Right ventricle myocardium superior (tissue), 1 donor: ENCODE measurements at places on chromosomes 1 and 21. TPM values are rescaled to one million over a fixed set of nuclear protein-coding genes. Genes with fewer than 3 reads are reported as not detected.

DNA sequence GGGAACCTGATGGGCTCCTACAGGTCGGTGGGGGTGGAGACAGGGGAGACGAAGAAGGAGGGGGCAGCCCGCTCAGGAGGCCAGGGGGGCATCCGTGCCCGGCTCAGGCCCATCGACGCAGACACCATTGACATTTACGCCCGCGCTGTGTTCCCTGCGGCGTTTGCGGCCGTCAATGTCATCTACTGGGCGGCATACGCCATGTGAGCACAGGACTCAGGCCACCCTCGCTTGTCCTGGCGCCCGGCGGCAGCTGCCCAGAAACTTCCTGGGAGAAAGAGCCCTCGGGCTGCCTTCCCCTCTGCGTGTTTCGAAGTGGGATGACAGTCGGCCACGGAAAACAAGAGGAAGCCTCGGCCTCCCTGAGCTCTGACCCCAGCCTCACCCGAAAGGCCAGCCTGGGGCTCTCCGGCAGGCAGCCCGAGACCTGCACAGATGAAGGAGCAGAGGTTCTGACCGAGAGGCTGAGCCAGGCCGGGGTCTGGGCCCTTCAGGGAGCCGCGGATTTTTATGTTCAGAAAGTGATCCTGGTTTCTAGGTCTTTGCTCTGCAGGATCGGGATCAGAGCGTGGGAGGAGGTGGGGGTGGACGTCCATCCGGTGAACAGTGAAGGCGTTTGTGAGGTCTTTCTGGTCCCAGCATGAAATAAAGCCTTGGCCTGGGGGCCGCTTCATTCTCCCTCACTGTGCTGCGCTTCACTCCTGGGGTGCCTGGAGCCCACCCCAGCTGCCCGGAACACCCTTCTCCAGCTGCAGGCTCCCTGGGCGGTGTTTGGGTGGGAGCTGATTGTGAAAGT lies 11.1 kb downstream of the GABRD start:
- no peak for DNase-seq

DNA sequence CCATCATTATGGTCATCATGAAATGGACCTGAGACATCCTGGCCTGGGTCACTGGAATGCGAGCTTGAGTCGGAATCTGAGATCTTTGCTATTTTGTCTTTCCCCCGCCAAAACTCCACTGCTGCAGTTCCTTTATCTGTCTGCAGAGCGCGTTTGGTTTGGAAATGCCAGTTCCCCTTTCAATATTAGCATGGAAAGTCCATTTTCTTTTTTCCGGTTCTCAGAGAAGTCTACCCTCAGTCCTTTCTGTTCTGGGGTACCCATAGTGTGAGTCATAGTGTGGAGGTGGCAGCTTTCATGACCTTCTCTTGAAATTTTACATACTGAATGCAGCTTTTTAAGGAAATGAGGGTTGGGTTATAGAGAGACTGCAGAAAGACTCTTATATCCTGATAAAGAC lies 14.6 kb downstream of the CACNA1E start:
- no peak for DNase-seq

DNA sequence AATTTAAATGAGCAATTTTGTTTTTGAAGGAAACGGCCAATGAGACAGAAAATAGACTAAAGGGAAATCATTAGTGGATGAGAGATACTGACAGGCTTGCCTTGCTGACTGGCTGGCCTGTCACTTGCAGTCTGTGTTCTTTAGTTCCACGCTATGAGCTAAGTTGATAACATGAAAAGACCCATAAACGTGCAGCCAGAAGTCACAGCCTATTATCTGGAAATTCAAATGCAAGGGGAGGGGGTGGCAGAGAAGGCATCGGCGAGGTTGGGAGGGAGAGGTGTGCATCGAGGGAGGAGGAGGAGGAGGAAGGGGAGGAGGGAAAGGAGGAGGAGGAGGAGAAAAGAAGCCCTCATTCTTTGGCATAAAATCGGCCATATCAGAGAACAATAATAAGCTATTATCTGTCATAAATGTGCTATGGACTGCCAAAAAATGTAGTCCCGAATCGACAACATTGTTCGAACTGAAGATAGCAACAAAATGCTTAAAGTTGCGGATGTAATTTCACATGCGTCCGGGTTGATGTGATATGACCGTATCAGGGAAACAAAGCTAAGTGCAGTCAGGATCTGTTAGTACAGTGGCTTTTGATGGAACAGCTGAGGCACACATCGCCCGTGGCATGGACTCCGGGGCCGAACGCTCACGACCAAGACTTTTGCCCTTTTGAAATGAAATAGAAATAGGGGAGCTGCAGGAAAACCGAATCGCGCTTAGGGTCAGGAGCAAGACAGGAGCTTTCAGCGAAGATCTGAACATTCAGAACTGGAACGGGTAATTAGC lies 11.6 kb upstream of the BARHL2 start:
- no peak for DNase-seq

- DNase-seq, result no peak
These were observed 49.5 kb downstream of the TRIM11 start for GRCh38 chr1:228356897-228357680.

Gene ERICH3
- total RNA-seq, result not detected

GRCh38 chr1:244439391-244440032 lies 12.2 kb downstream of the ADSS2 start:
- DNase-seq, result no peak

DNA sequence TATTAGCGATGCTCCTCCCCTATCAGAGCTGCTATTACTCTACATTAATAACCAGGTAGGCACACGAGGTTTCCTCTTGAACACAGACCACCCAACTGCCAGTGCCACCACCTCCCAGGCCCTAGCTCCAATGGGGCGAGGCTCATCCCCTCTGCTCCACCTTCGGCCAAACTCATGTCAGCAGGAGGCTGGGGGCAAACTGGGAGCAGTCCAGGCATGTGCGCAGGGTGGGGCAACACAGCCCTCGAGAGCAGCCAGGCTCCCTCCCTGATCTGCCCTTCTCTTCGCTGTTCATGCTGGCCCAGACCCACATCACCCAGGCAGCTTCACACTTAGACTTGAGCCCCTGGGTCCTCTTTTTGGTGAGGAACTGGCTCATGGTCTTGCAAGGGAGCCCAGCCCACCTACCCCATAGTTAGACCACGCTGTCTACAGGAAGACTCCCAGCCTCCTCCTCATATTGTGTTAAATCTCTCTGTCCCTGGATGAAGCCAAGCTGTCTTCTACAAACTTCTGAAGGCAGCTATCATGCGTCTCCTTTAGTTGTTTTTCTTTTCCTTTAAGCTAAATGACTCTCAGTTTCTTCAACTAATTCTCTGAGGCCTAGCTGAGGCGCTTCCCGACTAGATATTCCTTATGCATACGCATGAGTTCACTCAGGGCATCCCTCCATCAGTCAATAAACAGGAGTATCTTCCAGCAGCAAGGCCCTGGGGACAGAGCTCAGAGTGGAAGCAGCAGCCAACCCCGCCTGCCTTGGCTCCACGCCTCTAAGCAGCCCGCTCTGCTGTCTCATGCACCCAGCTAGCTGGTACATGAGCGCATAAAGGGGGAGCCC lies 12.0 kb downstream of the TMEM9 start:
- peak; percentile 83 for DNase-seq

Gene LENEP
- total RNA-seq, result not detected

DNA sequence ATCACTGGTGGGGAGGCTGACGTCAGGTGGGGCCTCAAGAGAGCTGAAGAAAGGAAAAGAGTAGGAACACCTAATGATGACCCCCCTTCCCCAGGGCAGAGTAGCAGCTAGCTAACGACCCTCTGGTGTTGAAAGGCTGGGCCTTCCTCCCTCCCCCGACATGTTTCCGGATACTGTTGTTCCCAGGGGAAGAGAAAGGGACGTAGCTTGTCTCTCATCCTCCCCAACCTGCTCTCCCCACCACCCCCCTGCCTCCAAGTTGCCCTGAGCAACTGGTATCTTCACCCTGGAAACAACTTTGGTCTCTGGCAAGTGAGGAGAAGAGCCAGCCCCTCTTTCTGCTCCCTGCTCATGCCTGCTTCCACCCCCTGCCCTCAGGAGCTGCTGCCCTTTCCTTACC lies 2.4 kb downstream of the SEMA6C start:
- DNase-seq, result no peak

DNA sequence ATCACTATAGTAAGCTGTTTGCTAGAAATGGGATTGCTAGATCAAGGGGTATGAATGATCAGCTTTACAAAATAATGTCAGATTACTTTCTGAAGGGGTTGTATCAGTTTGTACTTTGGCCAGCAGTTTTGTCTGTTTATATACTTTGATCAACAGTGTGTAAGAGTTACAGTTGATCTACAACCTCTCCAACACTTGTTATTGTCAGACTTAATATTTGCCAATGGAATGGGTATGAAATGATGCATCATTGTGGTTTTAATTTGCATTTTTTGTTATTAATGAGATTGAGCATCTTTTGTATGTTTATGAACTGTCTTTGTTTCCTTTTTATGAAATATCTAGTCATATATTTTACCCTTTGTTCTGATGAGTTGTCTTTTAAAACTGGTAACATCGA lies 4.3 kb downstream of the TTC3 start:
- no peak for DNase-seq

DNA sequence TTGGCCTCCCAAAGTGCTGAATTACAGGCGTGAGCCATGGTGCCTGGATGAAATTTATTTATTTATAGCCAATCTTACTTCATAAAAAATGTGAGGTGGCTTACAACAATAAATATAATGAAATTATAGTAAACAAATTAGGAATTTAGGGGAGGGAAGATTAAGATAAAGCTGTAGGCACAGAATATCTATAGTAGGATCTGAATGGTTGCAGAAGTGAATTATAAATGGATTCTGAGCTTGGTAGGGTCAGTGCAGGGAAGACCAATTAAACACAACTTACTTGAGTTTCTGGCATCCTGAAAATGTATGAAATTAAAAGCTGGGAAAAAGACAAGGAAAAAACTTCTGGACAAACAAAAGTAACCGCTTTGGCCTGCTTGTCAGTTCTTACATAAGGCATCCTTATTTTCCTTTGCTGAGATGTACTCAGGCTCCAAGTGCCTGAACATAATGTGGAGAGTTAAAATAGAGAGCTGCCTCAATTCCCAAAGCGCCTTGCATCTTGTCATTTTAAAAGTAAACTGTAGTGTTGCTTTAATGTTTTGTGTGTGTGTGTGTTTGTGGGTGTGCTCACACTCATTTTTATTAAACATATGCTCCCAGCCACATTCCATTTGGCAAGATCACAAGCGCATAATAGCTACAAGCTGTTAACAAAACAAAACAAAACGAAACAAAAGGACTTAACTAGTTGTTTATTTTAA lies 247.3 kb downstream of the S1PR1 start:
- DNase-seq, result no peak

Gene TENT5C
- 18.7 TPM for total RNA-seq

DNA sequence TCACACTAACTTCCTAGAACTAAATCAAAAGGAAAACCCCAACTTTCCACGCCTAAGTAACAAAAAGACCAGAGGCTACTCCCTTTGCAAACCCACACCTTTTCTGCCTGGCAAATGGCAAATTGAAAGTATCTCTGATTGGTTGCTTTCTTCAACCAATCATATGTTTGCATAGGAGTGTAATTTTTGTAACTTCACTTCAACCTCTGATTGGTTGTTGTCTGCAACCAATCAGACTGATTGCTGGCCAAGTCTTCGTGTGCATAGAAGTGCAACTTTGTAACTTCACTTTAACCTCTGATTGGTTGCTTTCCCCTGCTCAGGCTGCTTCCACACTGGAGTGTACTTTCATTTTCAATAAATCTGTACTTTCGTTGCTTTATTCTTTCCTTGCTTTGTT lies 36.9 kb upstream of the PADI2 start:
- no peak for DNase-seq

- no peak for DNase-seq
These were observed 50.2 kb downstream of the C8A start for GRCh38 chr1:56904663-56905397.

Gene KRTAP12-2
- not detected for total RNA-seq

DNA sequence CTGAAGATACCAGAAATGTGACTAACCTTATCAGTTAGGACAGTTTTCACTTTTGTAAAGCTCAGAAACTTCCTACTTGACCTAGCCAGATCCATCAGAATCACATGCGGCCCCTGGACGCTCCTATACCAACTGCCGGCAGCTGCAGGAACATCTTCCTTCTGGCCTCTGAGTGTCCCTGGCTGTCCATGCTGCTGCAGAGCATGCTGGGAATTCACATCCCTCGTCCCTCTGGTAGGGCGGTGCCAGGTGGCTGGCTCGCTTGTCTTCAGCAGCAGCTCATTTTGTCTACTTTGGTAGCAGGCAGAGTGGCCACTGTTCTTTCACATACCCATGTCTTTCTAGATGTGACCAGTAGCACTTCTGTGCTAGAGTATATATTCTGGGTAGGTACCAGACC lies 34.4 kb downstream of the HHAT start:
- peak; percentile 63 for DNase-seq

Gene B3GALT2
- total RNA-seq, result 78.4 TPM

GRCh38 chr21:16215193-16215592 lies 485.4 kb downstream of the USP25 start:
- no peak for DNase-seq

- no peak for DNase-seq
These were observed 528.4 kb upstream of the RGS18 start for GRCh38 chr1:191629836-191630235.

- no peak for DNase-seq
These were observed 17.2 kb downstream of the LY9 start for GRCh38 chr1:160813215-160813614.

Gene GJA4
- 20.9 TPM for total RNA-seq

DNA sequence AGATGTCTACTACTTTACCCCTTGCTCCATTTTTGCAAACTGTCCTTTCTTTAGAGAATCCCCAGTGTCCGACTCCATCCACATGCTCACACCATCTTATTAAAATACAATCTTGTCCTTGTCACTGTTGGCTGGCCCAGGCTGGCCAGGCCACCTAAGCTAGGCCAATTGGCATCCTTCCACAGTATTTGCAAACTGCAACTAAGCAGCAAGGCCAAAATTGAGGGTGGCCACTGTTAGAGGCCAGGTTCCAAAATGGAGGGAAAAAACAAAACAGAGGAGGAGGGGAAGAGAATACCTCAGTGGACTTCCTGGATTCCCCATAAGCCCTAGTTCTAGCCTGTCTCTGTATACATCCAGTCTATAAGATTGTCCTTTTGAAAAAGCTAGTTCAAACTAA lies 4.3 kb downstream of the FAM89A start:
- DNase-seq, result no peak

DNA sequence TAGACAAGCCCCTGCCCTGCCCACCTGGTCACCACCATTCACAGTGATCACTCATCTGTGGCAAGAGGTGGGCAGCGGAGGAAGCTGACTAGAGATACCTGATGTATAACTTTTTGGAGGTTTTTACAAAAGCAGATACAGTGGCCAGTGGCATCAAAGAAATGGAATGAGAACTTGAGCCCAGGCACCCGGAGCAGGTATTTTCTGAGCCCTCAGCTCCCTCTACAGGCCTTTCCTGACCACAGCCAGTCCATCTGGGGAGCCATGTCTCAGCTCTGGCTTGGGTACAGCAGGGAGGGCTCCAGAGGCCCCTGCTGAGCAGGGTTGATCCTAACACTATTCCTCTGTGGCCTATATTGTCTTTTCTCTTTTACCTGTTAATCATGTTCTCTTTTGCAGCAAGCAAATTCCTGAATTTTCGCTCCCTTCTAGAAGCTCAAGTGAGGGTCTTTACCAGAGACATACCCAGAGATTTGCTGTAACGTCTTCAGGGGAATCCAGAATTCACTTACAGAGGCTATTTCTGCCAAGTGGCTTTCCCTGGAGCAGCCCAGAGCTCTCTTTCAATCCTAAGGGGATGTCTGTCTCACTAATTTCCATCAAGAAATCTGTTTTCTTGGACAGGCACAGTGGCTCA lies 27.3 kb downstream of the GPR157 start:
- no peak for DNase-seq
